Endothelial cell (in vitro differentiated cells): ENCODE measurements at places on chromosomes 12 and 14.

GRCh38 chr14:77011245-77011644 lies 17.3 kb downstream of the IRF2BPL start:
- no peak for DNase-seq

DNA sequence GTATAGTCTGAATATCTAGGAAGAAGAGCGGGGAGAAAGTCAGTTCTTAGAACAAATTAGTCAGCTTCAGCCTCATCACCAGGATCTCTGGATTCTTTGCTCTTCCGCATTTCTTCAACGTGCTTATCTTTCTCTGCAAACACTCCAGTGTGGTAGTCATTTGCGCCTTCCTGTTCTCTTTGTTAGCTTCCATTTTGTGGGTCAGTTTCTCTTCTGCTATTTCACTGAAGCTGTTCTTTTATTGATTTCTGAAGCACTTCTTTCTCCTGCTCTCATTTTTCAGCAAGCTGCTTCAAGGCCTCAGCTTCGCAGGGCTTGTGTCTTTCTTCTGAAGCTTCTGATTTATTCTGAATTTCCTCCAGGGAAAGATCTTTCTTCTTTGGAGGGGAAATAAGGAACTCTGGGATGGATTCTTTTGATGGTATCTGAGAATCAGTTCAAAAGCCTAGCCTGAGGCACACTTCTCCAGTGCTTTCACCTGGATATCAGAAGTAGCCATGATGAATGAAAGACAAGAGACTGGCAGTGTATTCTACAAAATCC lies 13.5 kb downstream of the AMN1 start:
- no peak for DNase-seq

DNA sequence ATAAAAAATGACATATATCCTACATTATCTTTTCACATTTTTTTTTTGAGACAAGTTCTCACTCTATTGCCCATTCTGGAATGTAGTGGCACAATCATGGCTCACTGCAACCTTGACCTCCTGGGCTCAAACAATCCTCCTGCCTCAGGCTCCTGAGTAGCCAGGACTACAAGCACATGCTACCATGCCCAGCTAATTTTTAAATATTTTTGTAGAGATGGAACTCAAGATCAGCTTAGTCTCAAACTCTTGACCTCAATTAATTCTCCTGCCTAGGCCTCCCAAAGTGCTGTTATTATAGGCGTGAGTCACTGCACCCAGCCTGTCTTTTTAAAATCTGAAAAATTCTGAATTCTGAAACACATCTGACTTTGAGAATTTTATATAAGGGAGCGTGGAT lies 241.9 kb upstream of the DCN start:
- DNase-seq: no peak

- DNase-seq: no peak
Observed at GRCh38 chr12:116466536-116466935, 92.6 kb upstream of the MAP1LC3B2 start.

DNA sequence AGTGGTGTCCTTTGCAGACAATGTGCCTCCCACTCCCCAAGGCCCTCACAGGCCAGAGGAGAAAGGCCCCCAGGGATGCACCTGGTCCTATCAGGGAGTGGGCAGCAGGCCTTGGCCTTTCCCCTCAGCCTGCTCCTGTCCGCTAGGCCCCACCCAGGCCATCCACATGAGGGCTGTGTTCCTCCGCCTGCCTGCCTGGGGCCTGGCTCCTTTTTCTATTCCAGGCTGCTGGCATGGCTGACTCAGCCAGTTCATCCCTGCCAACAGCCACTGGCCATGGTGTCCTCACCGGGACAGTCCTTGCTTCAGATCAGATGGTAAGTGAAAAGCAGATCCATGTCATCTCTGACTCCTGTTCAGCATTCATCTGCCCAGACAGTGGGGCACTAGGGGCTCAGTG lies 13.4 kb downstream of the ISM2 start:
- DNase-seq: no peak

GRCh38 chr12:50665609-50666008 lies 98.3 kb upstream of the ATF1 start:
- DNase-seq: no peak

DNA sequence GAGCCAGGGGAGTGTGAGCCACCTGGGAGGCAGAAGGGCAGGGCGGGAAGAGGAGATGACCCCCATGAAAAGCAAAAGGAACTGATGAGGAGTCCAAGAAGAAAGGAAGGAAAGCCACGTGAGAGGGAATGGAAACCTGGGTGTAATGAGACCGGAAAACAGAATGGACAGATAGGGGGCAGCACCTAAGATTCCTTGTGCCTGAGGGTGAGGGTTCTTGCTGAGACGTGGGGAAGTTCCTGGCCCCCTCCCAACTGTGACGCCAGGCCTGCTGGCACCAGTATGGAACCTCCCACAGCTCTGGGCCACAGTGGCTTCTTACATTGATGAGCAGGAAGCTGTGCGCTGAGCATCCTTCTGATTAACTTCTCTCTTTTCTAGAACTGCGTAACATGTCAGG lies 30.8 kb downstream of the TTC7B start:
- DNase-seq: no peak

- no peak for DNase-seq
Observed at GRCh38 chr12:11397366-11397765, 2.0 kb upstream of the PRB2 start.

- DNase-seq: no peak
Observed at GRCh38 chr12:125149160-125150108, 84.2 kb downstream of the AACS start.

DNA sequence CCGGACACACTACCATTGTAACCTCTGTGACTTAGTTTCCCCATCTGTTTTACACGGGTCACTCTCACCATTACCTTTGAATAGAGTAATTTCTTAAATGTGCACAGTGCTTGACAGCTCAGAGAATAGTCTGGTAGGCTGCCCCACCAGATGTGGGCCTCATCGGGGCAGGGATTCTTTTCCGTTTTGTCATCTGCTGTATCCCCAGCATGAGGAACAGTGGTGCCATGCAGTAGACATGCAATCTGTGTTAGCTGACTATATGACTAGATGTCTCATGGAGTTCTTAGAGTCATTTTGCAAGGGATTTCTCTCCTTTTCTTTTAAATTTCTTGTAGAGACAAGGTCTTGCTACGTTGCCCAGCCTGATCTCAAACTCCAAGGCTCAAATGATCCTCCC lies 44.9 kb upstream of the PLEKHG3 start:
- DNase-seq: no peak
